ENCODE measurements at places on chromosomes 6 and 20. TPM values are rescaled to one million over a fixed set of nuclear protein-coding genes. Genes with fewer than 3 reads are reported as not detected.

The PPIL6 gene
- total RNA-seq, result 8.4 TPM

The RIMS1 gene
- 2.0 TPM for total RNA-seq

The SIRPB2 gene
- total RNA-seq, result 9.2 TPM

The NMBR gene
- not detected for total RNA-seq

The FABP7 gene
- total RNA-seq, result not detected

The OTOR gene
- total RNA-seq, result not detected

The CBLN4 gene
- total RNA-seq, result 4.7 TPM

The GPSM3 gene
- 81.7 TPM for total RNA-seq

The UBD gene
- total RNA-seq, result 2.7 TPM

The C6orf58 gene
- total RNA-seq, result not detected

The ZC2HC1B gene
- not detected for total RNA-seq

The EYA4 gene
- total RNA-seq, result 1.0 TPM

The DNMT3B gene
- 0.86 TPM for total RNA-seq

The AHCY gene
- 112 TPM for total RNA-seq

The CALHM4 gene
- not detected for total RNA-seq

The ESR1 gene
- total RNA-seq, result 2.2 TPM

The C6orf163 gene
- total RNA-seq, result 2.1 TPM

The IYD gene
- total RNA-seq, result 1.3 TPM

The SLC44A4 gene
- total RNA-seq, result 37.5 TPM

The POU5F1 gene
- total RNA-seq, result 1.9 TPM

The ECT2L gene
- total RNA-seq, result not detected

The BCAS1 gene
- 1.6 TPM for total RNA-seq

The PREP gene
- 34.9 TPM for total RNA-seq

The RCAN2 gene
- total RNA-seq, result 28.1 TPM

The PLA2G7 gene
- 19.6 TPM for total RNA-seq

The OSER1 gene
- total RNA-seq, result 22.3 TPM

The FAM209B gene
- 0.42 TPM for total RNA-seq

The PANK2 gene
- total RNA-seq, result 47.8 TPM

The CENPW gene
- total RNA-seq, result 10.5 TPM

The CSE1L gene
- 60.5 TPM for total RNA-seq

The ATG5 gene
- 30.9 TPM for total RNA-seq

The TCP11 gene
- 0.35 TPM for total RNA-seq

The BHLHE23 gene
- not detected for total RNA-seq

The NKX2-2 gene
- not detected for total RNA-seq
